ENCODE measurements at places on chromosomes 1 and 21. TPM values are rescaled to one million over a fixed set of nuclear protein-coding genes. Genes with fewer than 3 reads are reported as not detected.

TCHH gene
- total RNA-seq: 18.6 TPM

DNA sequence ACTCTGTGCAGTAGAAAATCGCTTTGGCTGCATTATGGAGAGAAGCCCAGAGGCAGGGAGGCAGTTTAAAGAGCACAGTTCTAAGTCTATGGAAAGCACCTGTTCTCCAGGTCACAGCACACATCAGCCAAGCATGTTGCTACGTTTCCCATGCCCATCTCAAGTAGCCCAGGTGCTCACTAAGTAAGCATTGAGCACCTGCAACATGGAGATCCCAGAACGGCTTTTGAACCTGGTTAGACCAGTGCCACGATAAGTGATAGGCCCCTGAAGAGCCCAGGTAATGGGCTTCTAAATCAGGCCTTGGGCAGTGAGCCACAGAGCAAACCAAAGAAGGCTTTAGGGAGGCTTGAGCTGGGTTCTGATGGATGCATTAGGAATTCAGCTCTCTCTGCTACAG is 186.2 kb downstream of the C1orf94 start:
- DNase-seq: no peak

- DNase-seq: peak; percentile 75
Measured at GRCh38 chr1:232983817-232984567, 33.6 kb downstream of the NTPCR start.

- no peak for DNase-seq
Measured at GRCh38 chr1:50476800-50477199, 53.6 kb upstream of the DMRTA2 start.

GRCh38 chr1:196897158-196897828 is 9.4 kb downstream of the CFHR4 start:
- DNase-seq: no peak

GRCh38 chr1:7420470-7421100 is 350.5 kb upstream of the VAMP3 start:
- peak; percentile 15 for DNase-seq

RBP7 gene
- total RNA-seq: 26.4 TPM

- no peak for DNase-seq
Measured at GRCh38 chr1:174190691-174191199, 31.4 kb downstream of the RABGAP1L start.

DNA sequence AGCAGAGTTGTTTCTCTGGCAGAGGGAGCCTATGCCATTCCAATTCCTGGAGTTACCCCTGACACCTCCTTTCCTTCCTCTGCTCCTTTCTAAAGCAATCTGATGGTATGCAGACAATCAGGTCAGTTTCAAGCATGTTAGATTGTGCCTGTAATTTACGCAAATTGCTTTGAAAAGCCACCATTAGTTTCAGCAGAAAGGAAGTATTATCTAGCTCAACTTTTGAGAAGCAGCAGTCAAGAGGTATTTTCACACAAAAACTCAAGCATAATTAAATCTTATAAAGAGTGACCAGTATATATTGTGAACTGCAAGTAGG is 2.2 kb downstream of the ERRFI1 start:
- DNase-seq: no peak

GRCh38 chr1:77664939-77665516 is 17.4 kb downstream of the ZZZ3 start:
- no peak for DNase-seq

GRCh38 chr1:69197816-69198215 is 369.9 kb upstream of the LRRC7 start:
- DNase-seq: no peak

- no peak for DNase-seq
Measured at GRCh38 chr1:214178102-214178501, 102.9 kb upstream of the SMYD2 start.

GRCh38 chr1:203726417-203726867 is 38.5 kb upstream of the LAX1 start:
- no peak for DNase-seq

- DNase-seq: peak; percentile 66
Measured at GRCh38 chr1:41358131-41359021, 2.9 kb upstream of the FOXO6 start.

DNA sequence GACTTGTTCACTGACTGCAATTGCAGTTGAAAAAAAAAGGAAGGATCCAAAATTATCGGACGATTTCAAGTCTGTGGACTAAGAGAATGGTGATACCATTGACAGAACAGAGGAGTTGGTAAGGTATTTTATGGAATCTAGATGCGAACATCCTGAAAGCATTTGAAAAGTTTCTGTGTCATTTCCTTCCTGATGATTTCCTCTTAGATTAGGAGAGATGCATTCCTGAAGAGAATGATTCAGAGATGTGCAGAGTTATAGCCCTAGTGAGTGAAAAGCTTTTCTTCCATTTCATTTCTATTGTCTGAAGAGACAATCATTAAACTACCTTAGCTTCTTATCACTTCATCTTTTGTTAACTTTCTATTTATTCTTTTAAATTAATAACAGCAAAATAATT is 200.0 kb downstream of the KCNK2 start:
- no peak for DNase-seq

- no peak for DNase-seq
Measured at GRCh38 chr21:17506951-17507350, 5.9 kb upstream of the CXADR start.

- DNase-seq: no peak
Measured at GRCh38 chr1:118989878-118990378, 1.8 kb upstream of the TBX15 start.

GRCh38 chr1:3691421-3692204 is 39.3 kb downstream of the TP73 start:
- DNase-seq: no peak

GRCh38 chr1:226157761-226158316 is 28.7 kb downstream of the ACBD3 start:
- no peak for DNase-seq

- DNase-seq: no peak
Measured at GRCh38 chr1:188723332-188724020, 1754.2 kb downstream of the BRINP3 start.

ERRFI1 gene
- total RNA-seq: 312 TPM

DNALI1 gene
- 0.98 TPM for total RNA-seq

ESRRG gene
- 10.1 TPM for total RNA-seq

DNA sequence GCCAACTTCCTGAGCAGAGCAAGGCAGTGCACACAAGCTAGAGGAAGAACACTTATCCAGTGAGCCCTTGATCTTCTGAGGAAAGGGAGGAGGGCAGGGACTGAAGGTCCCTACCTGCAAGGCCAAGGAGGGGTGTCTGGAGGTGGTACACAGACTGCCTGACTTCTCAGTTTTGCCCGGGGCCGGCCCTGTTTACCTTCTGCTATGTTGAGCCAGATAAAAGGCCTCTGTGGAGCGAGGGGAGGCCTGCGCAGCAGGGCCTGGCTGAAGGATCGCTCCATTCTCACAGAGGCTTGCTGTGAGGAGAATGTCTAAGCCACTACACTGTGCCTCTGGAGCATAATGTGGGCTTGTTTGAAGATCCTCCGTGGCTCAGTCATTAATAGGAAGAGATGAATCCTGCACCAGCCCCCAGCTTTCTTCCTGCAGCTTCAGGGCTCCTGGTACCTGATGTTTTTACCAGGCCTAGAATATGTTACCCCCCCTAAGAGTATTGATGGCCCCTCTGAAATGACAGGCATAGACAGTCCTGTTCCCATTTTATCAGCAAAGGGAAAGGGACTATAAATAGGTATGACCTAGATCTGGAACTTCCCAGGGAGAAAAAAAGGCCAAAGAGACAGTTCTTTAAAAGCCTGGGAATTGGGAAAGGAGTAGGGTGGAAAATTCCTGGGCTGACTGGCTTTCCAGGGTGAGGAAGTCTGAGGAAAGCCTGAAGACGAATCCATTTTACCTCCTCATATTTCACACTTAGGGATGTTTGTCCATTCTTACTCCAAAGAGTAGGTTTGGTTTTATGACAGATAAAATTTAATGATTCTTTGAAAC is 4.7 kb downstream of the POGK start:
- DNase-seq: no peak

FGGY gene
- total RNA-seq: 15.9 TPM

PDE4DIP gene
- 61.4 TPM for total RNA-seq
